ENCODE measurements at places on chromosomes 5 and 9.

GRCh38 chr9:89853931-89854330 lies 249.1 kb downstream of the GADD45G start:
- DNase-seq: no peak

- DNase-seq: no peak
These were observed 156.5 kb downstream of the ASTN2 start for GRCh38 chr9:117258184-117258866.

DNA sequence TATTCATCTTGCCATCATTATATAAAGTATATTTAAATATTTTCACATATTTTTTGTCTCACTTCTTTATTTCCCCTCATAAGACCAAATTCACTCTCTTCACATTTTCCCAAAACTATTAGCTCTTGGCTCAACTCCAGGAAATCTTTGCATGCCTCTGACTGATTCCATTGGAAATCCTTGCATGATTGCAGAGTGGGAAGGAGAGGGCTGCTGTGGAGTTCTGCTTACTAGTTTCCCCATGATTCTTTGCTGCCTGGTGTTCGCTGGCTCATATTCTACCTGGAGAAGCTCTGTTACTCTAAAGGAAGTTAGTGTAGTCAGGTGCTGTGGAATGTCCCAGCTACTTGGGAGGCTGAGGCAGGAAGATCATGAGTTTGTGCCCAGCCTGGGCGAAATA lies 41.9 kb downstream of the LIX1 start:
- no peak for DNase-seq

DNA sequence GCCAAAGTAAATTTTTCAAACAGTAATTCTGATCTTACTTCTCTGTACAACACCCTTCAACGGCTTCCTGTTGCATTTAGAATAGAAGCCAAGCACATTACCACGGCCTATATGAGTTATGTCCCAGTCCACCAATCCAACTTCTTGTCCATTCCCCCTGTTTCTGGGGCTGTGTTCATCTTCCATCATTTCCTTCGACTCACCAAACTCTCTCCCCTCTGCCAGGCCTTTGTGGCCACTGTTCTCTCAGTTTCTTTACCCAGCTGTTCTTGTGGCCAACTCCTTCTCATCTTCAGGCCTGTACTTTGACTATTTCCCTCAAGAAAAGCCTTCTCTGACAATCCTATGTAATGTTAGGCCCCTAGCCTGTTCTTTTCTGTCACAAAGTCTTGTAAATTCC lies 259.4 kb upstream of the EFNA5 start:
- DNase-seq: no peak

GRCh38 chr5:32170303-32171151 lies 3.6 kb downstream of the GOLPH3 start:
- DNase-seq: no peak

DNA sequence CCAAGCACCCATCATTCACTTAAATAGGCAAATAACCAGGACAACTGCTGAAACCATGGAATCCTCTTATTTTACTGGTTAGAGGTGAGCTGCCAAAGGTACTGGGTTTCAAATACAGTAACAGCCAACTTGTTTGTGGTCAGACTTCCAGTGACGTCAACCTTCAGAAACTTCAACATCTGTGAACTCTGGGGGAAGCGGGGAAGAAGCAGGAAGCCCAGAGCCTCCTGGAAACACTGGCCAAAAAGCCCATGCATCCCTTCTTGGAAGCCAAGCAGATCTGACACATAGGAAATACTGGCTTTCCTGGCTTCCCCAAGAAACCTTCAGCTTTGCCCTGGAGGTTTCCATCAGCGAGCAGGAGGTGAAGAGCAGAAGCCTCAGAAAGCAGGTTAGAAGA lies 4.9 kb upstream of the FRRS1L start:
- DNase-seq: no peak

DNA sequence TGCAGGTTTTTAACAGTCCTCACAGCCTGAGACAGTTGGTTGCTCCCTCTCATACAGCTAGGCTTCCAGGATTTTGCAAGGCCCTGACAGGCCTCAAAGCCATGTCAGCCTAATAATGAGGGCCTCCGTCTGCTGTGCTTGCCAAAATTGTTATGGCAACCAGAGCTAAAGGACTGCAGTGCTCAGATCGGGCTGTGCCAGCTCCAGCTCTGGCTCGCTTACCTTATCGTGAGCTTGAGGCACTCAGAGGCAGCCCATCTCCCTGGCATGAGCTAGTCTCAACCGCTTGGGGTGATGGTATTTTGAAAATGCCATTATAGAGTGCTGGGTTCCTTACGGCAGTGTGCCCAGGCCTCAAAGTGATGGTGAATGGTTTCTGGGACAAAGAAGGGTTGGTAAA lies 8.4 kb downstream of the MTAP start:
- no peak for DNase-seq

Measured in stimulated activated CD4-positive, alpha-beta T cell treated with anti-CD3 and anti-CD28 coated beads, TNF-alpha, amount 100 ng/mL, for 4 hours (primary cell).